ENCODE measurements at places on chromosomes 4 and X. TPM values are rescaled to one million over a fixed set of nuclear protein-coding genes. Genes with fewer than 3 reads are reported as not detected.

ENPEP gene
- total RNA-seq = 4.7 TPM

NUDT10 gene
- 1.2 TPM for total RNA-seq

INTS6L gene
- 3.6 TPM for total RNA-seq

PABPC1L2A gene
- total RNA-seq = not detected

CT45A2 gene
- total RNA-seq = not detected

ASB12 gene
- not detected for total RNA-seq

FRMPD4 gene
- total RNA-seq = 1.7 TPM

LONRF3 gene
- total RNA-seq = 0.65 TPM

CENPI gene
- total RNA-seq = 5.0 TPM

FRG2 gene
- not detected for total RNA-seq

FDCSP gene
- not detected for total RNA-seq

TMEM31 gene
- not detected for total RNA-seq

F11 gene
- total RNA-seq = not detected

DKK2 gene
- not detected for total RNA-seq

TRMT44 gene
- 11.4 TPM for total RNA-seq

AREG gene
- total RNA-seq = 0.30 TPM

TEX11 gene
- not detected for total RNA-seq

TMSB15C gene
- 1.3 TPM for total RNA-seq

TRAPPC2 gene
- total RNA-seq = 8.3 TPM

FAM184B gene
- 0.10 TPM for total RNA-seq

BRS3 gene
- total RNA-seq = not detected

Data from smooth muscle cell of the pulmonary artery (primary cell).